ENCODE measurements at places on chromosomes 4 and X. TPM values are rescaled to one million over a fixed set of nuclear protein-coding genes. Genes with fewer than 3 reads are reported as not detected.

DNA sequence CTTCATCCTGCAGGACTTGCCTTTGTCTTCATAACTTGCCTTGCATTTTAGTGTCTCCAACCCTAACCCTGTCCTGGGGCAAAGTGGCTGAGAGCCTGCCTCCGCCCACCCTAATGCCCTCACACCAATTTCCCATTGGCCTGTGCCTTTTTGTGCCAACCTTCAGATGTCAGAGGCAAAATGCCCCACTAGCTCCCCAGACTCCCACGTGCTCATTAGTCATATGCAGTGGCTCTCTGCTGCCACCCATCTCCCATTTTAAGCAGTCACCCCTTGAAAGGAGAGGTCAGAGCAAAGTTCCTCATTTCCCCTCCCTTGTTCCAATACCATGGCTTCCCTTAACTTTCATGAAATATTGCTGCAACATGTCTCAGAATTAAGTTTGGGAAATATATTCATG is 74.8 kb upstream of the PASD1 start:
- peak; percentile 12 for DNase-seq

The AKAP17A gene
- total RNA-seq: 71.6 TPM

DNA sequence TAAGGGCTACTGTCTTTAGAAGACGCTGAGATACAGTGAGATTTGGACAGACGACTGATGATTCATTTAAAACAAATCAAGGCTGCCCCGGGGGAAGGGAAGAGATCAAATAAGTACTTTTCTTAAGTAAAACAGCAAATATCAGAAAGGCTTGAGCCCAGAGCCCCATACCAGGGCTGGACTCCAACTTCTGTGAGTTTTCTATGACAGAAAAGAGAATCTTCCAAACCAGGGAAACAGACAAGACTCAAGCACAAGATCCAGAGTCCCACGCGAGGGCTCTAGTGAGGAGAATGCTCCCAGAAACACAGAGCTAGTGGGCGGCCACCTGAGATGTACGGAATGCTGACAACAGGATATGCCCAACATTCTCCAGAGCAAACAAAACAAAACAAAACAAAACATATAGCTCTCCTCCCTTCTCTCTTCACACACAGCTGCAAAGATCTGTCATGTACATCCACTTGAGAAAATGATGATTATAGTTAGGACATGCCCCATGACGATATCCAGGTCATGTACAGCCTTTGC is 13.1 kb downstream of the ACSL1 start:
- DNase-seq: no peak

GRCh38 chr4:1334579-1334895 is 12.5 kb upstream of the UVSSA start:
- DNase-seq: no peak

The FAM184B gene
- not detected for total RNA-seq

- DNase-seq: no peak
Observed at GRCh38 chrX:27575565-27575964, 14.6 kb upstream of the DCAF8L2 start.

The PDGFC gene
- total RNA-seq: not detected

The P2RY8 gene
- total RNA-seq: 45.7 TPM

GRCh38 chrX:18664947-18665346 is 7.0 kb downstream of the RS1 start:
- DNase-seq: no peak

- DNase-seq: no peak
Observed at GRCh38 chrX:150062292-150063137, 124.2 kb upstream of the EOLA2 start.

DNA sequence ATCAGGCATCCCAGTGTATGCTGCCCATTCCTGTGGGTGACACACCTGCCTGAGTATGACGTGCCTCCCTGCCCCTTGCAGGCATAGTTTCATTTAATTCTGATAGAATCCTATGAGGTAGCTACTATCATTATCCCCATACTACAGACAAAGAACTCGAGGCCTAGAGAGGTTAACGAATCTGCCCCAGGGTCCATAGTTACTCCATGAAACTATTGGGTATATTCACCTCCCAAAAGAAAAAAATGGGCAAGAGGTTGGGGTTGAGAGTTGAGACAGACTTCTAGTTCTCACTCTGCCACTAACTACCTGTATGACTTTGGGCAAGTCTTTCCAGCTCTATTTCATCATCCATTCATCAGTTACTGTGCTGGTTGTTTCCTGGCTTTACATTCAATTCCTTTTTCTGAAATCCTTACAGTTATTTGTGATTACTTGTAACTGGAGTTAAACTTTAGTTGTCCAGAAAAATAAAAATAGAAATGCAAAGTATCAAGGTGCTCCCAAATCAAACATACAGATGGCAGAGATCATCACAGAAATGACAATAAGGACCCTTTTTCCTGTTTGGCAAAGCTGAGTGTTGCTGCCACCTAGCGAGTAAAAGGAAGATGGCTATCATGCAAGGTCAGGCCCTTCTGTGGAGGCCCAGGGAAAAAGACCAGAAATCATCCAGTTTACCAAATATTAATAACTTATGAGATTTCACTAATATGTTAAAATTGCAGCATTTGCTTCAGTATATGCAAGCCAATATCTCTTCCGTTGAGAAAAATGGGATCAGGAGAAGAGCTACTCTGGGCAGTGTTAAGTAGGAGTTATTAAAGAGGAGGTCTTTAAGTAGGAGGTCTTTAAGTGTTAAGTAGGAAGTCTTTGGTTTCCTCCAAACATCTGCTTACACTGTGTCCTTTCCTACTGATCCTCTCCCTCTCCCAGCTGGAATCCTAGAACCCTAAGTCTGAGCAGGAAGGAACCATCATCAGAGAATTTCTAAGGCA is 17.1 kb upstream of the MAP7D3 start:
- peak; percentile 55 for DNase-seq

DNA sequence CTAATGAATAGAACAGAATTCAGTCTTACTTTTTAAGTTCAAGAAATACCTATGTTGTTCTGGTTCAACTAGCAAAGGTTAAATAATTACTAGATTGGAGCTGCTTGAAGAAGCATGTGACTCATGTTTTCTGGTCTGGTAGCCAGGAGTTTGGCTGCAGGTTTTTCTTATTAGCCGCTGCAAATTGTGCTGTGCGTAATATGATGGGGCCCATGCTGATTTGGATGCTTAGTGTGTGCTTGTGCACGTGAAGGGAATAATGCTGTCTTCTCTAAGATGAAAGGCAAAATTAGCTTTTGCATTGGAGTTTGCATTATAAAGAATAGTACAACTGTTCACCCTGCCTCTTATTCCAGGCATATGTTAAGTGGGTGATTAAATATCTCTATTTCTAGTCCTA is 219.6 kb downstream of the SNCA start:
- no peak for DNase-seq

The UGT2B11 gene
- total RNA-seq: not detected

DNA sequence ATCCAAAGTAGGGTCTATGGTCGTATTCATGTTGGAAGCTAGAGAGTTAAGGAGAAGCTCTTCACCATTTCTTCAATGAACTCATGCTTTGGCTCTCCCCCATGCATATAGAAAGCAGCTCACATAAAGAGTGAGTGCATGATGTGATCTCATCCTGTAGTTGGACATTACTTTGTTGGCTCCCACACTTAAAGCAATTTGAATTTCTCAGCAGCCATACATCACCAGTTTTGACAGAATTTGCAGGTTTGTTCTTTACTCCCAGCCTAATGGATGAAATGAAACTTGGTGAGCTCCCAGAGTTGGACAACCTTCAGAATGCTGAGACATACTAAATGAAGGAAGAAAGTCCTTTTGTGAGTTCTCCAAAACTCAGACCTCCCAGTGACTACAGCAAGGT is 613.5 kb downstream of the IQCM start:
- no peak for DNase-seq

Measured in activated T-cell treated with anti-CD3 and anti-CD28 coated beads, Interleukin-2, amount 50 U/mL, for 72 hours (primary cell).